GM23248 (cell line): ENCODE measurements at places on chromosomes 16 and 17. TPM values are rescaled to one million over a fixed set of nuclear protein-coding genes. Genes with fewer than 3 reads are reported as not detected.

- DNase-seq: peak; percentile 43
Measured at GRCh38 chr17:79923974-79924638, 84.9 kb upstream of the CBX4 start.

DNA sequence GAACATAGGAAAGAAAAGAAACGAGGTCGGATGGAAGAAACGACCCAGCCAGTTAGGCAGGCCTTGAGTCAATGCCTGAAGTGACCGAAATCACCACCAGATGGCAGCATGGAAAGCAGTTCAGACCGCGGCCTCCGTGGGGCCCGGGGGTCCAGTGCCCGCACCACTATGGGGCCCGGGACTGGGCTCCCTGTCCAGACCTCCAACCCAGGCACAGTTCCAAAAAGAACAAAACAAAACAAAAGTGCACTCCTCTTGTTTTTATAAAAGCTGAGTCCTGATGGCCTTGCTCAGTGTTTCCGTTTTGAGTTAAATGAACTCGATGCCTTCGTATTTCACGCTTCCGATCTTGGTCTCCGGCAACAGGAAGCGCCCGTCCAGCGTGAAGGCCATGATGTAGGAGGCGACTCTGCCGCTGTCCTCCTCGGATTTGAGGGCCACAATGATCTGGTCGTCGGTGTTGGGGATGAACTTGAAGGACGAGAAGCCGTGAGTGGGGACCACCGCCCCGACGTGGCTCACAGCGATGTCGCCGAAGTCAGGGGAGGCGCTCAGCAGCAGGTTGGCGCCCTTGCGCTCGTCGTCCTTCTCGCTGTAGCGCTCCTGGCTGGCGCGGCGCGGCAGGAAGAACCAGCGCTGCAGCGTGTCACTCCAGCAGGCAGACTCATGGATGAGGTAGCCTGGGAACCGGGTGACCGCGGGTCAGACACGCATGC is 13.7 kb upstream of the LGALS3BP start:
- peak; percentile 60 for DNase-seq

DNA sequence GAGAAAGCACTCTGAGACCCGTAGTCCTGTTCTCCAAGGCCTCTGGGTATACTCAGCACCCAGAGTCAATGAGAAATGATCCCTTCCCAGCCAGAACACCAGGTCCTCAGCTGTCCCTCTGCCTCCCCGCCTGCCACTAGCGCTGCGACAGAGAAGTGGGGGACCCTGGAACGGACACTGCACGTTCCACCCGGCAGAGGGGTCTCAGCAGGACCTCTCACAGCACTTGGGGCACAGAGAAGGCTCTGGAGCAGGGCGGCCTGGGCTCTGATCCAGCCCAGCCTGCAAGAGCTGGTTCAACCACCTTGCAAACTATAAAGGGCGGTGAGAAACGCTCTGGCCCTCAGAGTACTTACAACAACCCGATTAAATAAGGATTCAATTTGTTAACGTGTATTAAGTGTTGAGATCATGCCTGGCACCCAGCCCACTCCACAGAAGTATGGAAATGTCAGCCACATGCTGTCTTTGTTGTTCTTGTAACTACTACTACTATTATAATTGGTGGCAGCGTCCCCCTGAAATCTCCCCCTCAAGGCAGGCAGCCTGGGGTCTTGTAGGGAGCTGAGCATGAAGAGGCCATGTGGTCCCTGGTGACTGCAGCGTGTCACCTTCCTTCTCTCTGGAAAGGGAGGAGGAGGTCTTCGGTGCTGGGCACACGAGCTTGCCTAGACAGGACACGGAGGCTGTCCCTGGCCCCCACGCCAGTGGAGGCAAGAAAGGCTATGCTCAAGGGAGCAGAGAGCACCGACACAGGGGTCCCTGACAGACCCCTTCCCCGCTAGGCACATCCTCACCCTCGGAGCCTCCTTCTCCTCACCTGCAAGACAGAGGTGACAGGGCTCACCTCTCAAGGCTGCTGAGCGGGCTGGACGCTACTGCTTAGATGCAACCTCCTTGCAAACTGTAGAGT is 2.4 kb downstream of the OSGIN1 start:
- peak; percentile 57 for DNase-seq

CPHXL2 gene
- not detected in 2 replicates for total RNA-seq

EPOP gene
- total RNA-seq: 2.9 and 4.3 TPM in 2 replicates
